ENCODE measurements at places on chromosomes 2 and 18. TPM values are rescaled to one million over a fixed set of nuclear protein-coding genes. Genes with fewer than 3 reads are reported as not detected.

IDH1 gene
- 104 TPM for total RNA-seq

- no peak for DNase-seq
Measured at GRCh38 chr18:12774982-12775381, 72.1 kb downstream of the PSMG2 start.

DNA sequence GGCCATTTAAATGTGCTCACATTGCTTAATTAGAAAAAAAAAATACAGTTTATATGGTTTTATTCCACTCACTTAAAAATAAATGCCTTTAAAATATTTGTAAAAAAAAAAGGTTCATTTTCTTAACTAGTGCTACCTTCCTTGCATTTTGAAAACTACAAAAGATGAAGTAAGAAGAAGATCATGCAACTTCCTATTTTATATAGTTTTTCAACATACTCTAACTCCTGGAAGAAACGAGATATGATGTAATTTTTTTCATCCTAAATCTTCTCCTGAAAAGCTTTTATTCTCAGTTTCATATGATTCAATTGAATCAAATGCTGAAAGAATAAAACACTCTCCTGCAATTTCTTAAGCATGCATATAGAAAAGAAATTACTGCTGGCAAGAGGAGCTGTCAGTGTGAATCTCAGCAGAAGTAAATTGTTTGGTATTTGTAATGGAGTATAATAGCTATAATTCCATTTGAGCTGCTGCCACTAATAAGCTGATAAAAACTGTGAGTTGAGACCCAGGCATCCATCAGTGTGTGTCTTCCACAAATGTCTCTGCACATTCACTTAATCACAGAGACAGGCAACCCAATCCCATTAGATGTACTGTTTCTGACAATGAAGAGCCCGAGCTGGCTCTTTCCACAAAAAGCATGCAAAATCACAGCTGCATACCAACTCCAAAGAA, 3.7 kb downstream of the FTCDNL1 start:
- DNase-seq, result no peak

DNA sequence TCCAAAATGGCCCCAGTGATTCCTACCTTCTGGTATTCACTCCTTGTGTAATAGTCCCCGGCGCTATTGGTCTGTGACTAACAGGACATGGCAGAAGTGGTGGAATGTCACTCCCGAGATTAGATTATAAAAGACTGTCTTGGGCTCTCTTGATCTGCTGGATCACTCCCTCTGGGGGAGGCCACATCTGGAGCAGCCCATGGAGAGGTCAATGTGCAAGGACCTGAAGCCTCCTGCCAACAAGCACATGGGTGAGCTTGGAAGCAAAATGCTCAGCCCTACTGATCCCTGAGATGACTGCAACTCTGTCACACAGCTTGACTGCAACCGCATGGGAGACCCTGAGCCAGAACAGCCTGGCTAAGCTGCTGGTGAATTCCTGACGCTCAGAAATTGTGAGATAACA, 94.3 kb upstream of the GLI2 start:
- DNase-seq, result peak; percentile 15

GRCh38 chr2:7007846-7008741, 90.9 kb downstream of the RNF144A start:
- no peak for DNase-seq

- no peak for DNase-seq
Measured at GRCh38 chr2:249538-250042, 14.2 kb downstream of the SH3YL1 start.

DNA sequence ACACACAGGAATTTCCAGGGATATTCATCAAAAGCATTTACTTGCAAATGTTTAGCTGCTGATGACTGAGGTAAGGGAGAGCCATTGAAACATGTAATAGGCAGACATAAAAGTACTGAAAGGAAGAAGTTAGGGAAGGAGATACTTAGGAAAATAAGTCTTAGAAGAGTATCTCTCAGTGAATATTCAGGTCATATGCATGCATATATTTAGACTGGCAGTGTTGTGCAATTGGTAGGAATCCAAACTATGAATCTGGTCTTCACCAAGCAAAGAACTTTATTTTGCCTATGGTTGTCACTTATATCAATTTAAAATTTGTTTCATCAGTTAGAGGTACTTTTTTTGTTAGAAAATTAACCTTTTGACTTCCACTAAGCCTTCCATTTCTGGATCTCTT, 1490.7 kb downstream of the SUCLG1 start:
- DNase-seq, result no peak

GRCh38 chr2:24538720-24539119, 47.7 kb downstream of the NCOA1 start:
- DNase-seq, result no peak

CCDC85A gene
- total RNA-seq, result 2.8 TPM

DNA sequence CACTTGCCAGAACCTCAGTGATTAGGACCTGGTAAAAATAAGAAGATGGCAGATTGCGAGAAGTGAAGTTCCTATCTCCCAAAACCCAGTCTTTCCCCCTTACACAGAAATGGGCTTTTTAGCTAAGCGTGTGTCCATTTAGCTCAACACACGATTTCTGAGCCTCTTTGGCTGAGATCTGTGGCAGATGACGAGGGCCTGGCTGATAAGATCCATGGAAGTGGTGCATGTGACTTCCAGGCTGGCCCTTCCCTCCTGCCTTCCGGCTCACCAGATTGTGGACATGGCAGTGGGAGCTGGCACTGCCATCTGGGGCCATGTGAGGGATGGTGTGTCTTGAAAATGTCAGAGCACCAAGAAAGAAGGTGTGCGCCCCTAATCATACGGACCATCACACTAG, 41.0 kb upstream of the ZFP36L2 start:
- no peak for DNase-seq

DNA sequence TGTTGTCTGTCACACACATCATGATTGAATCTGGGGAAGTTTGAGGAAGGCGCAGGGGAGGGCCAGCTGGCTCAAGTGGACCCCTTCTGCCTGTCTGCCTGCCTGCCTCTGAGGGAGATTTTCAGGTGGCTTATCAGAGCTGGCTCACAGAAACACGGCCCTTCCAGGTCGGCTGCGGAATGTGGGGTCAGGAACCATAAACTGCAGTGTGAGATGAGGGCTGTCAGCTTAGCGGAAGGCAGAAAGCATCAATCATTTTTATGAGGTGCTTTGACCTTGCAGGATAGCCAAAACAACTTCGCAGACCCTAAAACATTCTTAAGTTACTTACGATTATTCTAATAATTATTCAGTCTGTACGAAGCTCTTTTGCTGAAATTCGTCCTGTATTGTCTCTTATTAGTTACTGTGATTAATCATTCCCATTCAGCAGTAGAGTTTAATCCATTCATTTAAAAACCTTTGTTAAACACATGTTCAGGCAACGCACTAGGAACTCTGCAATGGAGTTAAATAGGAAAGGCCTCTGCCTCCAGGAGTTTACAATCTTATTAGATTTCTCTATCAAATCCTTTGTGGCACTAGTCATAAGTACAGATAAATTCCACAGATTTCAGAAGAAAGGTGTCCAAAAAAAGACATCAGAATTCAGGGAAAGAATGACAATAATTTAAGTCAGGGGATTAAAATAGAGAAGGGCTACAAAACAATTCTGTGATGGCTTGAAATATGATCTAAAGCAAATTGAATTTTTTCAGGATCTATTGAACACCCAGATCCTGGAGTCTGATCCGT, 371.6 kb downstream of the HRH4 start:
- no peak for DNase-seq

DNA sequence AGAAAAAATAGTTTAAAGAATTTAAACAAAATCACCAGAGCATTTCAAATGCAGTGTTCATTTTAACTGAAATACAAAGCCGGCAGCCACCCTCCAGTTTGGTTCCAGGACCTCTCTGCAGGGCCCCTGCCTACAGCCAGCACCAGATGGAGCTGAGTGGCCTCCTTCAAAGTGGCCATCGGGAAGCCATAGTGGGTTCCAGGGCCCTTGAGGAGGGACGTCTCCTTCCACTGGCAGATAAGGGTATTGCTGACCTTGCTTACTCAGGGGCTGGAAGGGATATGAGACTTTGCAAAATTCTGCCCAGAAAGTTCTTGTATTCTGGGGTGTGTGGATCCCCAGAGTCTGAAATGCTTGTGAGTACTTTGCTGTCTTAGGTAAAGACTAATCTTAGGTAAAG, 205.2 kb upstream of the APCDD1 start:
- no peak for DNase-seq

WDR7 gene
- 23.3 TPM for total RNA-seq

DNA sequence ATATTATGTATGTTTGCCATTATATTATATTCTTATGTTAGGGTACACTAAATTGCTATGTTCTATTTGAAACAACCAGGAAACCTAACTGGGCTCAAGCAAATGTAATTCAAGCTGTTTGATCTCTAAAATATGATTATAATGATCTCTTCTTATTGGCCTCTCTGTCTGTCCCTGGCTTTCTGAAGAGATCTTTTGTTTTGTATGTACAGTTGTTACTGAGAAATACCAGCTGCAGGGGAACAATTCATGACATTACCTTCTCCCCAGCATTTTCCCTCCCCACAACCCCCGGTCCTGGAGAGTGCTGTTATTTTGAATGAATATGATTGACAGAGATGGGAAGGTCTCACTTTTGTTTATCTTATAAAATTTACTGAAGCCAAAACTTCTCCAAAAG, 54.8 kb upstream of the CD28 start:
- no peak for DNase-seq

DNA sequence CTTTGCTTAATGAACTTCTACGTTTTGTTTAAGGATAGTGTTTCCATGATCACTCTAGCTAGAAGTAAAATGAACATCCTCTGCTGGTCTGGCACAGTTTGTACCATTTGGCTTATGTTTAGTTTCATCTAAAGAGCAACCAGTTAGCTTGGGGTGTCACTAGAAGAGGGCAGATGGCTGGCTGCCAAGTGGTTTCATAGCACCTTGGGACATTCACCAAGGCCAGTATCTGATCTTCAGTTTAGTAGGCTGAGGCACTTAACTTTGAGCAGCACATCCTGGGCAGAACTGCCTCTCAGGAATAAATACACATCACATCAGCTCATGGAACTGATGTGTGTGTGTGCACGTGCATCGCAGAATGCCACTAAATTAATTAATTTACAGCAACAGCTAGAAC, 68.4 kb downstream of the NXPH2 start:
- no peak for DNase-seq

- DNase-seq, result no peak
Measured at GRCh38 chr2:39350658-39351057, 86.4 kb downstream of the MAP4K3 start.

GRCh38 chr2:134173338-134174016, 80.4 kb upstream of the MGAT5 start:
- no peak for DNase-seq

- no peak for DNase-seq
Measured at GRCh38 chr2:173555833-173556232, 201.2 kb downstream of the CDCA7 start.

DNA sequence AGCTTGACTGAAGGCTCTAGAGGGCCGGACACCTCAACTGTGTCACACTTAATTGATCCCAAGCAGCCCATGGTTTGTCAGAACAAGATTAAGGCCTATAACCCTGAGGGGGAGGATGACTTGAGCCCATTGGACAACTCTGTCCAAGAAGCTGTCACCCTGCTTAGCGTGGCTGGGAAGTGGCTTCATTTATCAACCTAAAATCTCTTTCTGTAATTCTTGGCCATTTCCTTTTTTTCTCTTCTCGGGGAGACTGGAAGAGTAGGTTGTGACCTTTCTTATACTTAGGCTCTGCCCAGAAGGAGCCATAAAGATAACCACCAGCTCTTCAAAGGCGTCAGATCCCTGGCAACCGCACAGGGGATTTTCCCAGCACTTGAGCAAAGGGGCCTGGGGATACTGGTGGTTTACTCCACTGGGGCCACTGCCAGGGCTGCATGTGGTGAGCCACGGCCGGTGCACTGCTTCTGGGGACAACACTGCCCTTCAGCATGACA, 265.5 kb downstream of the CYRIA start:
- no peak for DNase-seq

DNA sequence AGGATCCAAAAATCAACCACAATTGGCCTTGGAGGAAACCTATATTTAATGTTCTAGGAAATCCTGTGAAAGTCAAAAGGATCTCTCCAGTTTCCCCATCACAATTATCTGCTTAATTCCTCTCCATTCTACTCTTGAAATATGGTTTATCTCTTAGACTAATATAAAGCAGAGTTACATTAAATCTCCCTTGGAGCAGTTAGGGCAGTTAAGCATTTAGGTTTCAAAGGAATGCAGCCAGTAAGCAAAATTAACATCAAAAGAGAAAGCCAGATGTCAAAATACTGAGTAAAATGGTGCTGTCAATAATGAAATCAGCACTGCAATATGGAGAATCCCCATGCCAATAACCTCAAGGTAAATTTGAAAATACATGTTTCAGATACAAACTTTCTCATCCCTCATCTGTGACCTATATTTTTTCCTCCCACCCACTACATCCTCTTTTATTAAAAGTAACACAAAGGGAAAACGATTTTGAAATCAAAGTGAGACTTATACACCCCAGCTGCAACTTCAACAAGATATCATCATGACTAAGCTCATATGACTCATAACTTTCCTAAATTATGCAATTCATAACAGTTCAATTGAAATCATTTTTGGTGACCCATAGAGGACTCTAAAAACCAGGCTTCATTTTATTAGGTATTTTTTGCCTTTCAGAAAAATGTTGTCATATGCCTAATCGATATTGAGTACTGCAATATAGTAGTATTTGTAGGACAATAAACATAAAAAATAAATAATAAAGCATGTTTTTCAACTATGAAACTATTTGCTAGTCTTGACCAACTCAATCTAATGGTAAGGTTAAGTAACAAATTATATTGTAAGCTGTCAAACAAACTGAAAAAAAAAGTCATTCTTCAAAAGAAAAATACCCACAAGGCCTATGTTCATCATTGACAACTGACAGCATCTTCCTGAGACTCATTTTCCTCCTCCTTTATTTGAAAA, 3.1 kb downstream of the ADAM17 start:
- DNase-seq, result peak; percentile 91

DNA sequence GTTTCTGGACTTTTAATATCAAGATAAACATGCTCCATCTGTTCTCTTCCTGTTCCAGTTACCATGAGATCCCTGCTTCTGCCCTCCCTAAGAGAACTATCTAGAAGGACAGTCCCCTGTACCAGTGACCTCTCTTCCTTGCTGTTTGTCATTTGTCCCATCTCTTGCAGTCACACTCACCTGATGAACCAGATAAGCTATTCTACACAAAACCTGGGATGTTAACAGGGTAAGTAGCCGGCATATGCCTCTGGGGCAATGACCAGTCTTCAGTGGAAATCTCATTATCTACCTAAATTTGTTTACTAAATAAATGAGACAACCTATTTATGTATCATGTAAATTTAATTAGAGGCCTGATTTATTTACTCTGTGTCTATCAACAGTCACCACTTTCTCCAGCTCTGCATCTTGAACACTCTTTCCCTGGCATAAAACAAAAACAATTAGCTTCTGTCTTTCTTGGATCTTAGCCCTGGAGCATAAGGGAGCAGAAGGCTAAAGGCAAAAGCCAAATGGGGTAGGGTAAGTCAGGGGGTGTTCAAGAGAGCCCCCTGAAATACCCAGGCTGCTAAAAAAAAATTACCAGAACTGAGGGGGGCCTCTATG, 337.7 kb downstream of the ALK start:
- DNase-seq, result no peak

DNA sequence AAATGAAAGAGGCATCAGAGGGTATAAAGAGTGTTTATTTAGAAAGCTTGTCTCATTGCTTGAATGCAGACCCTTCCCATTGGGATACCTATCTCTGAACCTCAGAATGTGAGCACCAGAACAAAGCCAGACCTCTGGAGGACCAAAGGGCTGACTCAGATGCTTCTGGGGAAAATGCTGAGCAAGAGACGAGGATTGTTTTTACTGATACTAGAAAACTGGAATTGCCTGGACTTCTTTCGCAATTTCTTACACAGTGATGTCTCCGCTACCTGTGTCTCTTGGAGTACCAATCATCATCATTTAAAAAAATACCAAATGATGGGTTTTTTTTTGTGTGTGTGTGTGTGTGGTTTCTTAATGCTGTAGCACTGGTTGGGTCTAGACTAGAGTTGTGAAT, 55.6 kb upstream of the CCDC85A start:
- DNase-seq, result no peak
